ENCODE measurements at places on chromosomes 1 and 21. TPM values are rescaled to one million over a fixed set of nuclear protein-coding genes. Genes with fewer than 3 reads are reported as not detected.

DNA sequence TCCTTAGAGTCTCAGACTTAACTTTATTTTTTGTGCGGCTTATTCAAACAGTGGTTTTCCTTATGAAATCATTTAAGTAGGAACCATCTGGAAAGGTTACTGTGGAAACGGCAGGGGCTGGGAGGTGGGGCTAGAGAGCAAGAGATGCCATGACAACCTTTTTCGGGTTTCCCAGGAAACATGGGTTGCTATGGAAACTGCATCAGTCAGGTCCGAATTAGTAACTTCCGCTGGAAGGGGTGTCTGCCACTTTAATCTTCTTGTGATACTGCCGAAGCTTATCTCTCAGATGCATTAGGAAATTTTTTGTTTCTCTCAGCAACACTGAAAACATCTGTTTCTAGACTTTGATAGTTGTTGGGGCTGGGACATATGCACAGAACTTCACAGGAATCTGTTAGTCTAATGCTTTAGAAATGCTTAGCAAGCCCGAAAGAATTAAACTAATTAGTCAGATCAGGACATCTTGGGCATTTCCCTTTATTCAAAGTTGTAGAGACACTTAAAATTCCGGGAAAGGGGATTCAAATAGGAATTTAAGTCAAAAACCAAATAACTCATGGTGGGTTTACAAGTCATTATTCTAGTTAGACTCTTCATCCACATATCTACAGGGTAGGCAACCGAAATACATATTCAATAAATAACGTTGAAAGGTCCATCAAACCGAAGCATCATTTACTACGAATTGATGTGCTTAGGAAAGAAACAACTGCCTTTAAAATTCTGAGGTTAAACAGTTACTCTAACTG is 2.6 kb downstream of the KCNA3 start:
- DNase-seq: no peak

GRCh38 chr1:93556291-93556690 is 108.4 kb downstream of the FNBP1L start:
- DNase-seq: no peak

GRCh38 chr1:8679395-8679800 is 138.0 kb downstream of the RERE start:
- DNase-seq: no peak

DNA sequence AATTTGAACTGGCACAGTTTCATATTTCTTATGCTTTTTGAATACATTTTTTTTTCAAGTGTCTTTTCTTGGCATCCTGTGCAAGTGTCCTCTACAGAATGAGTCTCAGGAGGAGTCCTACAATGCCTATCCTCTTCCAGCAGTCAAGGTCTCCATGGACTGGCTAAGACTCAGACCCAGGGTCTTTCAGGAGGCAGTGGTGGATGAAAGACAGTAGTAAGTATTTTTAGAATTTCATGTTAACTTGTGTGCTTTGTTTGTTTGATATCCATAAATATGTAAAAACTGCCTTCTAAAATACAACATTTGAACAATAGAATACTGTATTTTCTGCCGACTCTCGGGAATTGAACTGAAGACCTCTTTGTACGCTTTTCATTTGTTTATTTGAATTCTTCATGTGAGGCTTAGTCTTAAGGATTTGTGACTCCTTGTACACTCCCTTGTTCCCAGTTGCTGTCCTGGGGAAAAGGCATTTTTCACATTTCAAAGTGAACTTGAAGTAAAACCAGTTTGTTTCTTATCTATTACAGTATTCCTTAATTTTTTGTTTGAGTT is 56.6 kb downstream of the NCF2 start:
- DNase-seq: no peak

GRCh38 chr1:109273570-109274288 is 9.2 kb downstream of the PSRC1 start:
- DNase-seq: no peak

GRCh38 chr1:29500041-29500440 is 263.7 kb downstream of the PTPRU start:
- no peak for DNase-seq

GRCh38 chr1:19064906-19065450 is 108.5 kb upstream of the IFFO2 start:
- DNase-seq: no peak

- DNase-seq: no peak
These were observed 46.0 kb downstream of the TRAPPC10 start for GRCh38 chr21:44057960-44058651.

- no peak for DNase-seq
These were observed 543.9 kb downstream of the AJAP1 start for GRCh38 chr1:5198328-5198727.

- DNase-seq: peak; percentile 76
These were observed 21.5 kb downstream of the DHCR24 start for GRCh38 chr1:54865238-54866073.

- DNase-seq: peak; percentile 16
These were observed 102.6 kb downstream of the TPR start for GRCh38 chr1:186272486-186272885.

- DNase-seq: no peak
These were observed 35.9 kb upstream of the RD3 start for GRCh38 chr1:211527888-211528287.

The PROK1 gene
- total RNA-seq: not detected

The OR2T11 gene
- not detected for total RNA-seq

The RGS4 gene
- total RNA-seq: 3.3 TPM

The FCN3 gene
- total RNA-seq: not detected

The ACAP3 gene
- total RNA-seq: 34.6 TPM

The FYB2 gene
- 0.05 TPM for total RNA-seq

The TTC39A gene
- 79.0 TPM for total RNA-seq

The RGS1 gene
- not detected for total RNA-seq

The KIAA1614 gene
- 5.9 TPM for total RNA-seq

All from renal cortical epithelial cell (primary cell).